ENCODE measurements at places on chromosomes 4 and X.

DNA sequence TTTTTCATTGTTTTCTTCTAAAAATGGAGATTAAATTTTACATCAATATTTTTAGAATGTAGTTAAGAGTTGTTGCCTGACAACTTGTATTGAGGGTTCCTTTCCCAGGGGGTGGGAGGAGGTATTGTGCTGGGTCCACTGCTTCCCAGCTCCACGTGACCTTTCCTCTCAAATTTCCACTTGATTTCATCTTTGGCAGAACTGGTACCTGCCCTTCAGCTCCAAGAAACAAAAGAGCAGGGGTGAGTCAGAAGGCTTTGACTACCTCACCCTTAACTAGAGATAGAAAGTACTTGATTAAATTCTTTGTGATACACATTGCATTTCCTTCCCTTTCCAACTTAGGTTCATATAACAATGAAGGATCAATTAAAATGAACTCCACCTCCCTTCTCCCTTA lies 19.7 kb downstream of the TRIM2 start:
- DNase-seq = no peak

GRCh38 chr4:157127571-157127970 lies 51.6 kb downstream of the GLRB start:
- DNase-seq = no peak

- no peak for DNase-seq
Observed at GRCh38 chr4:17448689-17449088, 63.2 kb downstream of the QDPR start.

GRCh38 chr4:156378033-156378665 lies 424.5 kb upstream of the CTSO start:
- DNase-seq = no peak

DNA sequence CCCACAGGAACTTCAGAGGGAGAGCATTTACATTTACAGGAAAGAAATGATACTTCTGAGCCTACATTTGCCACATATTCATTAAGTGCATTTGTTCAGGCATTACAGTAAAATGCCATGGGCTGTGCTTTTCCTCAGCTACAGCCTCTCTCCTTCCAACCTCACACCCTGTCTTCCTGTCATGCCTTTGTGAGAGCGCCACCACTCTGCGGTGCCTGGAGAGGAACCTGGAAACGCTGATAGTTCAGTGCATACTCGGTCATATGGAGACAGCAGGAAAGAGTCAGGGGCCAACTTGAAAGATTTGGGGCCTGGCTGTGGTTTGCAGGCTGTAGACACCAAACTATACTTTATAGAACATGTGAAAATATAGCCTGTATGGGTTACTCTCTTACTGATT lies 40.5 kb downstream of the NFKB1 start:
- DNase-seq = no peak

GRCh38 chrX:147699061-147699460 lies 212.7 kb upstream of the FMR1 start:
- DNase-seq = no peak

DNA sequence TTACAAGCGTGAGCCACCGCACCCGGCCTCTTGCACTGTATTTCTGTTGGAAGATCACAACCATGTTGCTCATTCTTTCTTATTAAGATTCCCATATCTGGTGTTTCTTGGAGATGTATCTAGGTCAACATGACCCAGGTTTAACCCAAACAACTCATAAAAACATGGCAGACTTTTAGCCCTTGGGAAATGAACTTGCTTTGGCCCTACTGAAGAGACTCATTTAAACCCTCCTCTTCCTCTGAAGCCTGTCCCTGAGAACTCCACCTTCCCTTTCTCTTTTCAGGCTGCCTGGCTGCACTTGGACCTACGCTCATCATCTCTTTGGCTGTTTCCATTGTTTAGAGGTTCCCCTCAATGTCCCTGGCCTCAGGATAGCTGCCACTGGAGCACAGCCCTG lies 22.8 kb upstream of the OPN1LW start:
- no peak for DNase-seq

DNA sequence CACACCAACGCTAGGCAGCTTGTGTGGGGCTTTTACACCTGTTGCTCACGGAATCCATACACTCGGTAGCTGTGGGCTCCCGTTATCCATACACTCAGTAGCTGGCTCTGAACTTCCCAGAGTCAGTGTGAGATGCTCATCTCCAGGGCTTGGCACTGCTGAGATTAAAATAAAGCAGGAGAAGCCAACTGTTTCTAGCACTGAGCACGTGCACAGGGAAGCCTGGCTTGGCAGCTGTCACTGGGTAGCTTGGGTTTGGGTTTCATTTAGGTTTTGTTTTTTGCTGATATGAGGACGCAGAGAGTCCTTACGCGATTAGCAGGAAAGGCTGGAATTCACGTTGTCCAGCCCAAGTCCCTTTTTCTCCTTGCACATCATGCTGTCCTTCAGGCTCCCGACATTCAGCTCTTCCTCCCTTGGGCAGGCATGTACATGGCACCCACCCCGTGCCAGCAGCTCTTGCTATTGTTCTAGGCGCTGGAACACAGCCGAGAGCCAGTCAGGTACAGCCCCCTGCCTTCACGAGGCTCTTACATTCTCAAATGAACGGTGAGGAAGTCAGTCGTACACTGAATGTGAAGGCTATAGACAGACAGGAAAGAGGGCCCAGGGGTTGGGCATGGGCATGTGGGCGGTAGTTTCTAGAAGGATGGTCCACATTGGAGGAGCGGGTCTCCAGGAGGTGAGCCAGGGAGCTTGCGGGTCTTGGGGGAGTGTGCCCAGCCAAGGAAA lies 25.9 kb downstream of the NSG1 start:
- DNase-seq = no peak

DNA sequence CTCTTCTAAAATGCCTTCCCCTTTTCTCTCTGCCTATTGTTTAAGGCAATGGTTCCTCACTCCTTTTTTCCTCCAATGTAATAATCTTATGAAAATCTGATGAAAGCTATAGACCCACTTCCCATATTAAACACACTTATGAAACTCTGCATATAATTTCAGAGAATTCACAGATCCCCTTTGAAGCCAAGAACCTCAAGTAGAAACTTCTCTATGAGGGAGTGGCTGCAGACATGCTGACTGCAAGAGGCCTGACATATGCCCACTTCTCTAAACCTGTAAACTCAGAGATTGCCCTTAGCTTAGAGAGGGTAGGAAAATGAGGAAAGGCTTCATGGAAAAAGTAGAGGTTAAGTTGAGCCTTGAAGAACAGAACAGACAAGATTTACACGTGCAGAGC lies 37.6 kb downstream of the TAB3 start:
- DNase-seq = no peak

GRCh38 chr4:109622626-109623025 lies 62.6 kb downstream of the MCUB start:
- DNase-seq = no peak

DNA sequence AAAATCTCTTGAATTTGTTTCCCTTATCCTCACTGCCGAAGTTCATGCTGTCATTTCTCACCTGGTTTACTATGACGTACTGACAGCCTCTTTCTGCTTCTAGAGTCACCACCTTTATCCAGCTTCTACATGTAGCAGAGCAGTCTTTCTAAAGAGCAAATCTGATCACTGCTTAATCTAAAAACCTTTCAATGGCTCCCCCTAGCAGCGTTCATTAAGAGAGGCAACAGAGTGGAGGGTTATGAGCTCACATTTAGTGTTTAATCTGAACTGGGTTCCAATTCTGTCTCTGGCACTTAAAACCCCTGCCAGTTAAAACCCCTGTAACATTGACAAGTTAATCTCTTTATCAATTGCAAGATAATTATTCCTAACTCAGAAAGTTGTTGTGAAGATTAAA lies 4.4 kb downstream of the RBPJ start:
- no peak for DNase-seq

DNA sequence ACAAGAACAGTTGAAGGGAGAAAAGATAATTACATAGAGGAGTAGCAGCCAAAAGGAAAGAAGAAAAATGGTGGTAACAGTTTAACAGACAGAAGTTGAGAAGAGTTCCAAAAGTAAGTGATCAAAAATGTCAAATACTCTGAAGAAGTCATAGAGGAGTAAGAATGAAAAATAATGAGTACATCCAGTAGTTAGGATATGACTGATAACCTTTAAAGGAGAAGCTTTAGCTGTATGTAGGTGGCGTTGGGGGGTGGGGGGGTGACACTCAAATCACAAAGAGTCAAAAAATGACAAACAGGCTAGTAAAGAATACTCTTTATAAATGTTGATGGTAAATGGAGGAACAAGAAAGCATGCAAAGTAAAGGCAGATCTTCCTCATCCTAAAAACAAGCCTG lies 40.6 kb downstream of the RAB33A start:
- no peak for DNase-seq

- no peak for DNase-seq
Observed at GRCh38 chr4:85024671-85025070, 58.2 kb upstream of the WDFY3 start.

DNA sequence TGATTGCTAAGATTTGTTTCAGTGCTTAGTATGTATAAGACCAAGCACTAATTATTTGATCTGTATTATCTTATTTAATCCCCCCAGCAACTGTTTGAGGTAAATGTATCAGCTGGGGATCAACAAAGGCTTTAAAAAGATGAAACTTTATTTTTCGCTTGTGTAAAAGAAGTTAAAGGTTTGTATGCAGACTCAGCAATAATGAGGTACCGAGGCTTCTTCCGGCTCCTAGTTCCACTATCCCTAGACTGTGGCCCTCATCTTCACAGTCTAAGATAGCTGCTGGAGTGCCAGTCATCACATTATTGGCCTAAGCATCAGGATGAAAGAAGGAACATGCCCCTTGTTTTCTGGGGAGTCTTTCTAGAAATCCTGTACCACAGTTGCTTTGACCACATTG lies 105.6 kb upstream of the SCML1 start:
- no peak for DNase-seq

DNA sequence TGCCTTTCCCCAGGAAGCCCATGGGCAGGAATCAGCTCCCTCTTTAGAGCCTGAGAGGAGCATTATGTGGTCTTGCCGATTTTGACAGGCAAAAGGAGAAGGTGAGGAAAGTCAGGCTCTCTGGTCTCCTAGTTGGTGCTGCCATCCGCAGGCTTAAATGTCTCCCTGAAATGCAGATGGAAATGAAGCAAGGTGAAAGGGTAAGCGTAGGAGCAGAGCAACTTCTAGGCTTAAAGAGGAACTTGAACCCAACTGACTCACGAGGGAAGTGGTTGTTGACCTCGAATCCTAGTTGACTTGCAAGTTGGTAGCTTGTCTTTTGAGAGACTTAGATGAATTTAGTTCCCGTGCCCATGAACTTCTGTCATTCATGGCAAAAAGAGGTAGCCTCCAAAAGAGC lies 205.9 kb downstream of the PTTG2 start:
- no peak for DNase-seq

DNA sequence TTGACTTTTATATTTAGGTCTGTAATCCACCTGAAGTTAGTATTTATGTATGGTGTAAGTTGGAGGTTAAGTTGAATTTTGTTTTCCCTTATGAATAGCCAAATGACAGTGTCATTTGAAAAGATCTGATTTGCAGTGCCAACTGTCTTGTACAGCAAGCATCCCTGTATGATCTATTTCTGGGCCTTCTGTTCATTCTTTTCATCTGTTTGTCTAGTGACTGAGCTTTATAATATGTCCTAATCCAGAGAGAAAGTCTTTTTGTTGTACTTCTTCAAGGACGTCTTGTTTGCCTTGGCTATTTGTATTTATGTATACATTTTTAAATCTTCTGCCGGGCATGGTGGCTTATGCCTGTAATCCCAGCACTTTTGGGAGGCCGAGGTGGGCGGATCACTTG lies 39.6 kb downstream of the CDKL5 start:
- DNase-seq = no peak

DNA sequence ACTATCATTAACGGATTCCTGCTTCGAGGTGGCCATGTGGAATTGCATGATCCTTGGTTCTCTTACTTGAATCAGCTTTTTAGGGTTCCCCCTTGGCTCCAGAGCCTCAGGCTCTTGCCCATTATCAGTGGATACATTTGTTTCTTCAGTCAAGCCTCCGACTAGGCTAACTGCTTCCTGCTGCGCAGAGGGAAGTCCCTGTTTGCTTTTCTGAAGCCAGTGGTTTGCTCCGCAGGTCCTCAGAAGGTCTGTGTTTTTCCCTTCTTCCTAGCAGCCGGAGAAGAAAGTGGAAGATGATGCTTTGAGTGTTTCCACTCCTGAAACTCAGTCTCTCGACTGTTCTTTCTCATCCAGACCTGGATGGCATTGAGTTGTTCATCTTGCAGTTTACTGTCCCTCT lies 20.6 kb downstream of the SRD5A3 start:
- no peak for DNase-seq

DNA sequence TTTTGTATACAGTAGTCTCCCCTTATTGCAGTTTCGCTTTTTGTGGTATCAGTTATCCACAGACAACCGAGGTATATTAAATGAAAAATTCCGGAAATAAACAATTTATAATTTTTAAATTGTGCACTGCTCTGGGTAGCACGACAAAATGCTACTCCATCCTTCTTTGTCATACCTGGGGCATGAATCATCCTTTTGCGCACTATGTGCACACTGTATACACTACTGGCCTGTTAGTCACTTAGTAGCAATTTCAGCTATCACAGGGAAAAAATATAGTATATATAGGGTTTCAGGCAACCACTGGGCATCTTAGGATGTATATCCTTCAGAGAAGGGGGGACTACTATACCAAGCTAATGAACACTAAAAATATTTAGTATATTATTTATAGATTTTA lies 198.8 kb upstream of the FAT4 start:
- no peak for DNase-seq

- no peak for DNase-seq
Observed at GRCh38 chr4:87100168-87100567, 120.2 kb downstream of the KLHL8 start.

- DNase-seq = no peak
Observed at GRCh38 chr4:118888666-118889311, at the start of gene SYNPO2. SYNPO2 (plus strand) TSS chr4:118888854; CDS start chr4:118889037, 183 bp downstream.

DNA sequence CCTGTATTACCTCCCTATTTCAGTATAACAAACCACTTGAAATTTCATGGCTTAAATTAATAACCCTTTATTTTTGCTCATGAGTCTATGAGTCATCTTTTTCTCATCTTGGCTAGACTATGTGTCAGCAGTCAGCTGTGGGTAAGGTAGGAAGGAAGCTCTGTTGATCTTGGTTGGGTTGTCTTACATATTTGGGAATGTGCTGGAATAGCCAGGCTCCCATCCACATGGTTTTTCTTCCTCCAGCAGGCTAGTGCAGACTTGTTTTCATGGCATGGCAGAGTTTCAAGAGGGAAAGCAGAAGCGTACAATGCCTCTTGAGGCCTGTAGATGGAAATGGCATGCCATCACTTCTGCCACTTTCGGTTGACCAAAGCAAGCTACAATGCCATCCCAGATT lies 89.7 kb downstream of the LINC00632 start:
- no peak for DNase-seq

DNA sequence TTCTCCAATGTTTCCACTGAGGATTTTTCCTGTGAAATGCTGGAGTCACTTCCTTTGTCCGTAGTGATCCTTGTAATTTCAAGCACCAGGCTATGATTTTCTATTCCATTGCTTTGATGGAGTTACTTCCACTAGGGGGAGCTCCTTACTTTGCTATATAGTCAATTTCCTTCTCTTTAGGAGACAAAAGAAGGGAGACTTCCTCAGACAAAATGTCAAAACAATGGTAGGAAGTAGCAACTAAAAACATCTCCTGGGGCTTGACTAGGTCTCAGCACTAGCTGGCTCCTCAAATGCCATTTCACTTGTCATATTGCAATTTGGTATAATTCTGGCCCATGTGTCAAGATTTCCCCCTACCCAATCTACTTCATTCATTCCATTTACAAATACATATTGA lies 24.1 kb downstream of the ZCCHC12 start:
- no peak for DNase-seq
